AML-193 (cell line): ENCODE measurements at places on chromosomes 5 and 9.

GRCh38 chr5:56246769-56247168 lies 13.6 kb upstream of the ANKRD55 start:
- no peak for DNase-seq

DNA sequence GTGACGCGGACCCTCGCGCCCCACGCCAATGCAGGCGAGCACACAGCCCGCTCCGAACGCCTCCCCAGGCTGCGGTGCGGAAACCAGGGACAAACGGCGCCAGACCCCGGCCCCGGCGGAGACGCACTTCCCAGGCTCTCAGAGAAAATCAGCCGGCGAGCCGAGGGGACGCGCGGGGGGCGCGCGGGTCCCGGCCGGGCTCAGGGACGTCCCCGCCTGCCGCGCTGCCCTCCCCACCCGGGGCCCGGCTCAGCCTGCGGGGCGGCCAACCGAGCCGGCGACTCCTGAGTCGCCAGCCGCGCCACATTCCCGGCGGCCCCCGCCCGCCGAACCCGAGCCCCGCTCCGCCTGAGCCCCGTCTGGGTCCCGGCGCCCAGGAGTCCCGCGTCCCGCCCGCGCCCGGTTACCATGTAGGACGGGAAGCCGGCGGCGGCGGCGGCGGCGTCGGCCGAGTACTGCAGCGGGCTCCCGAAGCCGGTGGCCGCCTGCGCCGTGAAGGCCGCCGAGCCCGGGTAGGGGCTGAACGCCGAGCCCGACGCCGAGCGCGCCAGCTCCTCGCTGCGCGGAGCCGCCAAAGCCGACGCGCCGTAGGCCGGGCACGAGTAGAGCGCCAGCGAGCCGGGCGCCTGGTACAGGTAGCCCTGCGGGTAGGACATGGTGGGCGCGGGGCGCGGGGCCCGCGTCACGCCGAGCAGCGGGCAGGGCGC lies 566 bp downstream of the IRX2 start:
- no peak for DNase-seq

DNA sequence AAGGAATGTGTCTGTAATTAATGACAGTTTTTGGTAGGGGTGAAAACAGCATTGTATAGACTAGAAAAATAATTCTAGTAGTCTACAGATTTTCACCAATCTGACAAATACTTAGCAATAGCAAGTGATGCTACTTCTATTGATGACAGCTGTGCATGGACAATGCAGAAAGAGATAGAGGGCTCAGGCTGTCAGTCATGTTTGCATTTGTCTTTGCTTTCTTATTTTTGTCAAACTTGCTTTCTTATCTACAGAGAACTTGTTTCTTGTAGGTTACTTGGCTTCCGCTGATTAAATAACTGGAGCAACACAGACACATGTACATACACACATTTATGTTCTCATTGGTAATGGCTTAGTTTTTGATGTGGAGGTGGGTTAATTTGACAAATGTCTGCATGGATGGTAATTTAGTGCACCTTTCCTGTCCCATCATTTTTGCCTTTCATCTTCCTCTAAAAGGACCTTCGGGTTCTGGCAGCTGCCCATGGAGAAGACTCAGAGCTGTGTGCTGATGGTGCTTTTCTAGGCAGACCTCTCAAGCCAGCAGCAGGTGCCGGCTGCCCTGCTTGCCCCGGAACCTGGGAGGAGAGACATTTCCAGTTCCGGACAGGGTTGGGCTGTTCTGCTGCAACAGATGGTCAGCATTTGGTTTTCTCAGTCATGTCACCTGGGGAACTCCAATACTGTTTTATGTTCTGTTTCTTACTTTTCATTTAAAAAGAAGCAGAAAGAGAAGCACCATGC lies 28.8 kb downstream of the CAMK4 start:
- no peak for DNase-seq

- no peak for DNase-seq
Measured at GRCh38 chr9:134971696-134972095, 54.0 kb upstream of the FCN1 start.

GRCh38 chr5:7823594-7823993 lies 27.3 kb downstream of the CFAP90 start:
- no peak for DNase-seq

GRCh38 chr5:124658867-124659557 lies 87.4 kb downstream of the ZNF608 start:
- no peak for DNase-seq

- DNase-seq = no peak
Measured at GRCh38 chr9:77440057-77440456, 208.1 kb downstream of the GNA14 start.

- DNase-seq = no peak
Measured at GRCh38 chr9:109715344-109715743, 64.7 kb upstream of the PALM2AKAP2 start.

DNA sequence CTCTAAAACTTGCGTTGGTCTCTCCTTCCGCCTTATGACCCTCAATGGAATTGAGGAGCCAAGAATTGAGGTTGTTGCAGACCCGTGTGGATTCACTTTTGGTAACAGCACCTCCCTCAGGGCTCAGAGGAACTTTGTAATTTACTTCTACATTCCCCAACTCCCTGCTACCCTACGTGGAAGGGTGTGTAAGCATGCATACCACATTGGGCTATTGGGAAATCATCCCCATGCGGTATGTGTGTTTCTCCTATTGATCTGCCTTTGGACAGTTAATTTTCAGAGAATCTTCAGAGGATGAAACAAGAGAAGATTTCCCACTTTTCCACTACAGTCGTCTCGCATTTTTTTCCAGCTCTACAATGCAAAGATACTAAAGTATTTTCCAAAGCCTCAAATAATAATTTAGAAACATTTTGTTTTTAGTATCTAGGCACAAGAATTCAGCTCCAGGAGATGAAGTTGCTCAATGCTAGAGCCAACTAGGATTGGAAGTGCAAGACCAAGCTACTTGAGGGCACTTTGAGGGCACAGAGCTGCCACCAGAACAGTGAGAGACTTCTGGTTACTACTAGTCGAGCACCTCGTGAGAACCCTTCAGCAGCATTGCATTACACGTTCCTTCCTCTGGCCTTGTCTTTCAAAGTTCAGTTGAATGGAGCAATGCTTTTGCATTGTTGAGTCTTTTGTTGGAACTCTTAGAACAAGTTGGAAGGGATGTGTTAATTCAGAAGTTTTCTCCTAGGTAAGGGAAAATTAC lies 3.4 kb downstream of the C1QTNF3 start:
- no peak for DNase-seq

- DNase-seq = no peak
Measured at GRCh38 chr5:59656351-59657254, 236.9 kb downstream of the PDE4D start.

GRCh38 chr9:19102181-19102630 lies 498 bp downstream of the HAUS6 start:
- DNase-seq = peak; percentile 32

DNA sequence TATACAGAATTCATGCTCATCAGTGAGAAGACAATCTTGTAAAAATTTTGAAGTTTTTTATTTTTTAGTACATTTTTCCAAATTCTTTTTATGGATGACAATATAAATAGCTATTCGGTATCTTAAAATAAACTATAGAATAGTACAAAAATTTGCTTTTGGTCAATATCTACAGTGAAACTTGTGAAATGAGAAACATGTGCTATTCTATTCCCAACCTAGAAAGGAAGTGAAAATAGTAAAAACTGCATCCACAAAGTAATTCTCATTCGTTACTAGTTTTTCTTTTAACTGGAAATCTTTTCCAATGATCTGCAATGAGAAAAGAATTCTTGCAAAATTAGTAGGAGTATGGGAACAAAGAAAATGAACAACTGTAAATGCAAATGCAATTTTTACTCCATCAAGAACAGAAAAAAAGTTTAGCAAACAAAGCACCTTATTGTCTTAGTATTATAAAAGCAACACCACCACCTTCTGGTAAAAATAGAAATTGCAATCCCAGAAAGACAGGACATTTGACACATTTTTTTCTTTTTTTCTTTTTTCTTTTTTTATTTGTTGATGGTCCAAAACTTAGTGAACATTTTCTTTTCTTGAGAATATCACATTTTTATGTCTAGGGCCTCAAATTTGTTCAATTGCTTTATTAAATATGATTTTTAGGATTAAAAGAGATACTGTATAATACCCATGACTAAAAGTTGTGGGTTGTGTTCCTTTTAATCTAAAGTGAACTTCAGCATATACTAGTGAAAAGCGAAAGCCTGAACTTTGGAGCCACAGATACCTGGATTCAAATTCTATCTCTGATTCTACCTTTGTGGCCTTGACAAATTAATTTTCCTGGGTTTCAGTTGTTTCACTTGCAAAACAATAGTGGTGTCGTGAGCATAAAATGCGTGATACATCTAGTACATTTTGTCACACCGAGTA lies 72.3 kb downstream of the SLCO4C1 start:
- peak; percentile 51 for DNase-seq

DNA sequence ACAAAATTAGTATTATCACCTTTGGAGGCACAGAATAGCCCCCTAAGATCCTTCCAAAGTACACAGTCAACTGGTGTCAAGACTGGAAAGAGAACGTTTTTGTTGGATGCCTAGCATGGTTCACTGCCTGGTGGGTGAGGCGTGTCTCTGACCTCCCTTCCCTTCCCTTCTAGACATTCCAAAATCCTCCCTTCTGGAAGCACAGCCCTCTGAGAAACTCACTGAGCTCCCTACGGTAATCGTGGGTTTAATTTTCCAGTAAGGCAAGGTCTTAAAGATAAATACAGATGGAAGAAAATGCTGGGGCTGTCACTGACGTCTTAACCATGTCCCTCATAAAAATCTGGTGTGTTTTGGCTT lies 138.8 kb downstream of the LIFR start:
- DNase-seq = no peak

GRCh38 chr9:78029551-78030295 lies 1.9 kb downstream of the GNAQ start:
- peak; percentile 30 for DNase-seq

- peak; percentile 0 for DNase-seq
Measured at GRCh38 chr5:137498736-137499505, at the start of gene SPOCK1. Gene SPOCK1 (minus strand): TSS chr5:137499326.

DNA sequence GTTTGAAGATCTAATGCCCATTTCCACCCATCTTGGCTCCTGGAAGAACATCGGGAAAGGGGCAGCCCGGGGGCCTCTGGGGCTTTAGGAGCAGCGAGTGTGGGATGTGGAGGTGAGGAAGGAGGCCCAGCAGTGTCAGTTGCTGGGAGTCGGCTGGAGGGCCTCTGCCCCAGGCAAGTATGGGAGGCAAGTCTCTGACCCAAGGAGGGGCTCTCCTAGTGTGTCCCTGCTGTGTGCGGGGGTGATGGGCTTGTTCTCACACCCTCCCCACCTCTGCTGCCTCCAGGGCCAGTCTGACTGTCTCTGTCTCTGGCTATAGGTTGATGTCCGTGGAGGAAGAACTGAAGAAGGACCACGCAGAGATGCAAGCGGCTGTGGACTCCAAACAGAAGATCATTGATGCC lies 129.7 kb downstream of the DAB2IP start:
- no peak for DNase-seq

- no peak for DNase-seq
Measured at GRCh38 chr5:130116462-130116861, 212.2 kb downstream of the CHSY3 start.

- DNase-seq = no peak
Measured at GRCh38 chr9:93942161-93942560, 13.0 kb downstream of the BARX1 start.

DNA sequence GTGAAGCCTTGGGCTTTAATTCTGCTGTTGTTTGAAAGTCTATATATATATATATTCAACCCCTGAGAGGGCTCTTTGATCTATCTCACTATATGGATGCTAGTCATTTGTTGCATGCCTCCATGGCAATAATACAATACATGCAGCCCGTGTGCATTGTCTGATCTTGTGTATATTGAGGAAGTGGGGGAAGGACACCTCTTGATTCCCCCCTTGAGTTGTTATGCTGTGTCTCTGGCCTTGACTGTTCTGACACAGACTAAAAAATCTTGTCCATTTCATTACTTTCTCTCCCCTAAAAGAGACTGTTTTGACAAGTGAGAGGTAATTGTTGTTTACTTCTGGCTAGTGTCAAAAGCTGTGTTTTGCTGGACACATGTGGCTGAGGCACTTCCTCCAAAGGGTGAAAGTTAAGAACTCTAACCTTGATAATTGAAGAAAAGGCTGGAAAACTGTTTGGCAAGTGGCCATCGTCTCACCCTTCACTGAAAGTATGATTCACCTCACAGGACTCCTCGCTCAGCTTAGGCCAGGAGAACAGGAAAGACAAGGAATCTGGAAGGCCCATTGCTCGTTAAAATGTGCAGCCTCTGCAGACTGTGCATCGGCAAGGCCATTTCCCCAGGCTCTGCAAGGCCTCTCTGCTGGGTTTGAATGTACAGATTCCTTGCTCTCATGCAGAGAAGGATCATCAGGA lies 304.0 kb downstream of the PRELID2 start:
- DNase-seq = no peak

GRCh38 chr9:131999692-132000551 lies 79.7 kb downstream of the MED27 start:
- no peak for DNase-seq

DNA sequence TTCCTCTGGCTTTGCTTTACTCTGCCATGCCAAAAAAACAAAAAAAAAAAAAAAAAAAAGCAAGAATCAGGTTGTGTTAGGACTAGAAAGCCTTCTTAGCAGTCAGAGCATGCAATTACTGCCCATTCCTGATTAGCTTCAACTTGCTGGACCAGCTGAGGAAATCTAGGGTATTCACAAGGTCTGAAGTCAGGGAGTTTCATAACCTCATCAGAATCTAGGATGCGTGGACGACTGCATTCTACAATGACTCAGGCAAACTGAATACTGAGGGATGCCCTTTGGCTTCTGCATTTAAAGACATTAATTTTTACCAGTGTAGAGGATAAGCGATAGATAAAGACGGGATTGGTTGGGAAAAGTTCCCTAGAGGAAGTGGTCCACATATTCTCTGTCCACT lies 39.2 kb upstream of the SHOC1 start:
- no peak for DNase-seq

DNA sequence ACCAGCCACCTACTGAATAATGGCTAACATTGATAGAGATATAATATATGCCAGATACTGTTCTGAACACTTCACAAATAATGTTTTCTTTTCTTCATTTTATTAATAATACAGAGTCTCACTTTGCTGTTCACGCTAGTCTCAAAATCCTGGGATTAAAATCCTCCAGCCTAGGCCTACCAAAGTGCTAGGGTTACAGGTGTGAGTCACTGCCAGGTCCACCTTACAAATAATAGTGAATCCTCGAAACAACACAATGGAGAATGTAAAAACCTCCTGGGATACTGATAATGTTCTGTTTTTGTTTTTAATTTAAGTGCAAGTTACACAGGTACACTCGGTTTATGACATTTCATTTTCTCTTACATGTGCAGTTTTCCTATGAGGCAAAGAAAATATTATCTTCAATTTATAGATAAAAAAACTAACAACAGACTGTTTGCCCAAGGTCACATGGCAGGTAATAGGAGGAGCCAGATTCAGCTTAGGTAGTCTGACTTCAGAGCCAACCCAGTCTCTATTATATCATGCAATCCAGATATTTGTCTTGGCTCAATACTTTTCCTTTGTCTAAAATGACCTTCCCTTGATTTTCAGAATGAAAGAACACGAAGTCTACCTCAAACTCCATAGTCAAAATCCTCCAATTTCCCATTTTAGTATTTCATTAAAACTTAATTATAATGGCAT lies 7.8 kb downstream of the ZFR start:
- DNase-seq = no peak
